ENCODE measurements at places on chromosomes 6 and 20.

- no peak for DNase-seq
Observed at GRCh38 chr6:150573041-150573681, 26.5 kb upstream of the PLEKHG1 start.

- peak; percentile 84 for DNase-seq
Observed at GRCh38 chr6:31834367-31835250, 7.1 kb downstream of the HSPA1B start.

- no peak for DNase-seq
Observed at GRCh38 chr20:53360852-53361251, 232.8 kb downstream of the ZNF217 start.

DNA sequence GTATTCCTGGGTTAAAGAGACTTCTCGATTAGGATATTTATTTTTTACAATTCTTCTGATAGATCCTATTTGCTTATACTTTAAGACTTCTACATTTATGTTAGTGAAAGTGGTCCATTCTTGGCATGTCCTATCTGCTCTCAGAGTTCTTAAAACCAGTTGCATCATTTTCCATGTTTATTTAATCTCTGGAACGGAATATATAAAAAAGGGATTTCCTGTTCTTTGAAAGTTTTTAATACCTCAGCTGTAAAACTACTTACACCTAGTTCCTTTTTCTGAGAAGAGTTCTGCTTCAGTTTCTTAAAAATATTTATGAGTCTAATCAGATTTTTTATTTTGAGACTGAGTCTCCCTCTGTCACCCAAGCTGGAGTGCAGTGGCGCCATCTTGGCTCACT, 18.0 kb upstream of the MYL9 start:
- DNase-seq, result no peak

GRCh38 chr20:50397058-50397457, 113.1 kb upstream of the PTPN1 start:
- no peak for DNase-seq

GRCh38 chr20:10806539-10806938, 132.7 kb upstream of the JAG1 start:
- DNase-seq, result no peak
